Osteocyte (in vitro differentiated cells): ENCODE measurements at places on chromosomes 6 and 20.
A peak's percentile ranks its signal among the peaks of the same experiment; 100 is the strongest.

DNA sequence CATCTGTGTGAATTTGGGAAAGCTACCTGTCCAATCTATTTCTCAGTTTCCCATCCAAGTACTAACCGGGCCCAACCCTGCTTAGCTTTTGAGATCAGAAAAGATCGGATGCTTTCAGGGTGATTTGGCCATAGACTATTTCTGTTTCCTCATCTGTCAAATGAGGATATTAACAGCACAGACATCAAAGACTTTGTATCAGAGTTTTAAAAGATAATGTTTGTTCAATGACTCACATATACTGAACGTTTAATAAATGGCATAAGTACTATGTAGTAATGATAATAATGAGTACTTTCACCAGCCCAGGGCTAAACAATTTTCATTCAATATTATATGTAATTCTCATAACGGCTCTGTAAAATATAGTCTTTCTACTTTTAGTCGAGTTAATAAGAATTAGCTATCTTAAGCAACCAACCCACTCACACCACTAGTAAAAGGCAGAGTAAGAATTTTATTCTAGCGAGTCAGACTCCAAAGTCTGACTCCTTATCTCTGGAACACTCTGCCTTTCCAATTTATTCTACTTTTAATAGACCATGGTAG lies 216.5 kb downstream of the ARHGAP18 start:
- H3K4me1 ChIP-seq: peaks cover 45% of the 10 kb centered on the region
- H3K27me3 ChIP-seq: no peaks in the 10 kb centered on the region
- DNase-seq: no peak
- H3K36me3 ChIP-seq: no peaks in the 10 kb centered on the region
- H3K4me3 ChIP-seq: no peak overlapping the region

- no peaks in the 10 kb centered on the region for H3K36me3 ChIP-seq
- no peak for DNase-seq
- H3K27me3 ChIP-seq: peaks cover 3% of the 10 kb centered on the region
Measured at GRCh38 chr6:155400654-155400965, 55.0 kb downstream of the NOX3 start.

- no peak overlapping the region for H3K4me3 ChIP-seq
- no peak for DNase-seq
- H3K27ac ChIP-seq: no peak overlapping the region
- H3K27me3 ChIP-seq: no peaks in the 10 kb centered on the region
- H3K36me3 ChIP-seq: no peaks in the 10 kb centered on the region
- H3K4me1 ChIP-seq: no peaks in the 10 kb centered on the region
Measured at GRCh38 chr6:141532211-141532610, 600.5 kb upstream of the GJE1 start.

DNA sequence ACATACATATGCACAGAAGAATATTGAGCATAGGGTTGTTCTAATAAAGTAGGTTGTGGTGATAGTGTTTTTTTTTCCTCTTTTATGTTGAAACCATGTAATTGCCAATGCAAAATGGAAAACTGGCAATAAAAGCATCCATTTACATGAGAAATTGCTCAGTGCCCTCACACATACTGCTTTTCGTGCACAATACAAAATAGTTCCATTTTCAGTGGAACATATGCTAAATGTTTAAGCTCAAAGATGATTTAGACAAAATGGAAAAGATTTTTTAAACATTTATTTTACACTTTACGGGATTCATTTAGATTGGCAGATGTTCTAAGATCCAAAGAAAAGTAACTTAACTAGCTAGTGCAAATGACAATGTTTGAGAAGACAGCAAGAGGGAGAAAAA lies 678.1 kb upstream of the MANEA start:
- no peak overlapping the region for H3K4me3 ChIP-seq
- no peaks in the 10 kb centered on the region for H3K36me3 ChIP-seq

DNA sequence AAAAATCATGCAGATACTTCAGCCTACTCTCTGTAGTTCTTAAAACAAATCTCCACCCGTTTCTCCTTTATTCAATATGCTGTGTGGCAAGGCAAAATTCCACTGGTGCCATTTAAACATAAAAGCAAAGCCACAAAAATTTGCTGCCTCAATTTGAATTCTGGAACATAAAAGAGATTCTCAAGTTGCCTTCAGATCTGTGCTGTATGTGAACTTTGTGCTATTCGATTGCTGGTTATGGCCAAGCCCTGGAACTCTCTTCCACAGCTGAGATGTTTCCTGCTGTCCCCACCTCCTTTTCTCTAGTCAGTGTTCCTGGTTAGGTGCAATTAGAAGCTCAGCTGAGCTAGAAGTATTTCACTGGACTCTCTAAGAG lies 395.3 kb upstream of the BTBD3 start:
- no peak for DNase-seq
- peaks cover 22% of the 10 kb centered on the region for H3K4me1 ChIP-seq
- peaks cover 2% of the 10 kb centered on the region for H3K36me3 ChIP-seq
- H3K27me3 ChIP-seq: peaks cover 4% of the 10 kb centered on the region
- no peak overlapping the region for H3K4me3 ChIP-seq

DNA sequence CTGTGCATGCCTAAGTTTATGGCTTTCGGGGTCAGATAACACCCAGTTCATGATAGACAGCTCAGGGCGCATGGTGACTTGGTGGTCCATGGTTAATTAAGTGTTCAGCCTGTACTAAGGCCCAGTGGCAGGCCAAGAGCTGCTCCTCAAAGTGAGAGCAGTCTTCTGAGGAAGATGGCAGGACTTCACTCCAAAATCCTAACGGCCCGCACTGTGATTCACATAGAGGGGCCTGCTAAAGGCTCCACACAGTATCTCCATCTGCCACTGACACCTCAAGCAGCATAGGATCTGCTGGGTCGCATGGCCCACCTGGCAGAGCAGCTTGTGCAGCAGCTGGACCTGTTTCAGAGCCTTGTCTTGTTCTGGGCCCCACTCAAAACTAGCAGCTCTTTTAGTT lies 10.6 kb upstream of the CST7 start:
- peak; percentile 56 for DNase-seq
- no peak overlapping the region for H3K4me3 ChIP-seq
- H3K36me3 ChIP-seq: no peaks in the 10 kb centered on the region
- H3K27ac ChIP-seq: no peak overlapping the region
- H3K4me1 ChIP-seq: peaks cover 2% of the 10 kb centered on the region

DNA sequence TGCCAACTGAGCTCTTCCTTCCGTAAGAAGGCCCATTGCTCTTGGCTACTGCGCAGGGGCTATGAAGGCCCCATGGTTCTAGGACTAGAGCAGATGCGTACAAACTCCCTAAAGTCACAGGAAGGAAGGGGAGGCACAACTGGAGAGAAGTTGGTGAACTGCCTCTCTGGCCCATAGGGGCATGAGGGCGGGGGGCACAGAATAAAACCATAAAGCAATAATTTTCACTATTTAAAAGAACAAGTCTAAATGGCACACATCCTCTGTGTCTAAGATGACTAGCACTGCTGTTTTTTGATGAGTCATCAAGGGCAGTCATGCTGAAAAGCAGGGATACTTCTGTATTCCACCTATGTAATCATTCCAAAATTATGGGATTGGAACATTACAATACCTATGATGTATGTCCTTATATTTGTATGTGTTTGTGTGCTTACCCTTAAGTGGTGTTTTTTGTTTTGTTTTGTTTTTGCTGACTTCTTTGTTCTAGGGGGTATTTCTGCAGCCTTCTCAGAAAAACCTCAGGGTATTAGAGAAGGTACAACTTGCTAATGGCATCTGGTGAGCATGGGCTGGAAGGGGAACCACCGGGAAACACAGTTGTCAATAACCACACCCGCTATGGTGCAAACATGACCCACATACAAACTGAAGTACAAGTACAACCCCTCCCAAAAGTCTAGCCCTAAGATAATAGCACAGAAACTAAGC lies 36.9 kb downstream of the B4GALT5 start:
- H3K27me3 ChIP-seq: no peaks in the 10 kb centered on the region
- H3K36me3 ChIP-seq: no peaks in the 10 kb centered on the region
- peak overlapping the region; percentile 84 for H3K27ac ChIP-seq

- no peaks in the 10 kb centered on the region for H3K27me3 ChIP-seq
- no peak for DNase-seq
- peak overlapping the region; percentile 93 for H3K4me3 ChIP-seq
Measured at GRCh38 chr6:143451531-143451930, 926 bp downstream of the PEX3 start.

DNA sequence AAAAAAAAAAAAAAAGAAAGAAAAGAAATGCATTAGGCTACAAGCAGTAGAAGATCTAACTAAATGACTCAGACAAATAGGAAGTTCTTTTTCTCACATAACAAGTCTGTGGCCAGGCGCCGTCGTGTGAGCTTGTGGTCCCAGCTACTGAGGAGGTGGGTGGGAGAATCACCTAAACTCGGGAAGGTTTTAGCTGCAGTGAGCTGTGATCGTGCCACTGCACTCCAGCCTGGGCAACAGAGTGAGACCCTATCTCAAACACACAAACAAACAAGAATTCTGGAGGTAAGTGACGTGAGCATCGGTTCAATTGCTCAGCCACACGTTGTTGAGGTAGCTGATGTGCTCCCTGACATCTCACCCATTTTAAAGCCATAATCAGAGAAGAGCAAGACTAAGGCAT lies 37.9 kb upstream of the SLC23A2 start:
- peaks cover 19% of the 10 kb centered on the region for H3K4me1 ChIP-seq
- DNase-seq: no peak
- no peak overlapping the region for H3K27ac ChIP-seq
- peaks cover 3% of the 10 kb centered on the region for H3K27me3 ChIP-seq
- no peak overlapping the region for H3K4me3 ChIP-seq

- H3K4me3 ChIP-seq: no peak overlapping the region
- no peak for DNase-seq
- H3K4me1 ChIP-seq: no peaks in the 10 kb centered on the region
Measured at GRCh38 chr6:84568971-84569370, 195.4 kb downstream of the TBX18 start.

DNA sequence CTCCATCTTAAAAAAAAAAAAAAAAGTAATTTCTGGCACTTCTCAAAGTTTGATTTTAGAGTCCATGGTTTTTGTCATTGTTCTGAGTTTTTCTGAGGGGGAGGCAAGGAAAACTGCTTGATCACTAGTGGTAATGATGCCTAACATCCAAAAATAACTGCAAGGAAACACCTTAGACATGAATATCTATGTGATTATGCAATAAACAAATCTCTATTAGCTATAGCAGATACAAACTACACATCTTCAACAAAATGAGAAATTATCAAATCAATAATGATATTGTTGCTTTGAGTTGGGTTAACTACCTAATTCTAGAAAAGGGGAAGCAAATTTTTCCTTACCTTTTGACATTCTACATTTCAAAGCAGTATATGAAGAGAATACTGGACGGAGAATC lies 230.9 kb upstream of the JARID2 start:
- peaks cover 32% of the 10 kb centered on the region for H3K27me3 ChIP-seq
- no peaks in the 10 kb centered on the region for H3K4me1 ChIP-seq
- no peaks in the 10 kb centered on the region for H3K36me3 ChIP-seq
- H3K4me3 ChIP-seq: no peak overlapping the region
- H3K27ac ChIP-seq: no peak overlapping the region
- DNase-seq: no peak

GRCh38 chr6:148520109-148520841 lies 177.6 kb downstream of the SASH1 start:
- peak overlapping the region; percentile 91 for H3K27ac ChIP-seq
- no peaks in the 10 kb centered on the region for H3K27me3 ChIP-seq
- peaks cover 36% of the 10 kb centered on the region for H3K36me3 ChIP-seq

DNA sequence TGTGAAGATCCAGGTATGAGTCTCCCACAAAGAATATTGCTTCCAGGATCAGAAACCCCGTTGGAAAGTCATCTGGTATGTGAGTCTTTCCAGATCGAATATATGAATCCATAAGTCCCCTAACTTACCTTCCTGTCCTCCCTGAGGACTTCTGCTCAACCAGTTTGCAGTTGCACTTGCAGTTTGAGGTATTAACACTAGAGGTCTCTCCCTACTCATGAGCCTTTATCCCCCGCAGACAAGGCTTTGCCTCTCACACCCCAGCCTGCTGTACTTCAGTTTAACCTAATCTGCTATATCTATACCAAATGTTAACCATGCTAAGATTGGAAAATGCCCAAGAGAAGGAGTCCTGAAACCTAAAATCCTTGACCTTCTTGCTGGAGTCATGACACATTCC lies 135.3 kb upstream of the DEFB112 start:
- no peaks in the 10 kb centered on the region for H3K4me1 ChIP-seq
- H3K27me3 ChIP-seq: peaks cover 26% of the 10 kb centered on the region
- DNase-seq: no peak
- H3K27ac ChIP-seq: no peak overlapping the region
- no peaks in the 10 kb centered on the region for H3K36me3 ChIP-seq
- no peak overlapping the region for H3K4me3 ChIP-seq

- no peak overlapping the region for H3K27ac ChIP-seq
- peaks cover 36% of the 10 kb centered on the region for H3K4me1 ChIP-seq
- H3K4me3 ChIP-seq: no peak overlapping the region
- peaks cover 11% of the 10 kb centered on the region for H3K36me3 ChIP-seq
Measured at GRCh38 chr20:59948828-59949720, 8.9 kb downstream of the FAM217B start.

- no peak overlapping the region for H3K4me3 ChIP-seq
- H3K27me3 ChIP-seq: peaks cover 54% of the 10 kb centered on the region
Measured at GRCh38 chr6:159142531-159142930, 26.7 kb upstream of the FNDC1 start.

DNA sequence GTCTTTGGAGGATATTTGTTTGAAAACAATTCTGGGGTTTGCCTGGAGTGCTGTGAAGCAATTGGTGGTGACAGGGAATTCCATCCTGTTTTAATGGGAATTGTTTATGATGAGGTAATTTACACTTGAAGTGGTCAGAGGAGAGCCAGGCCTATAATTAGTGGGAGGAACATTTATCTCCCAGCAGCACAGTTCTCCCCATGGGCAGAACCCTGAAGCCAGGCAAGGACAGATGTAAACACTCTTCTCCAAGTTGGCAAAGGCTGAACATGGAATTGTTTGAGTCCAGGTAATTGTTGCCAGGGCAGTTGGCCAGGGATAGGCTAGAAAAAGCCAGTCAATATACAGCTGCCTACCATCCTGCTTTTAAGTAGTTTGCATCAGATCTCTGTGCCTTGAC lies 789.7 kb downstream of the FRK start:
- no peak for DNase-seq
- H3K27ac ChIP-seq: no peak overlapping the region
- H3K36me3 ChIP-seq: no peaks in the 10 kb centered on the region

DNA sequence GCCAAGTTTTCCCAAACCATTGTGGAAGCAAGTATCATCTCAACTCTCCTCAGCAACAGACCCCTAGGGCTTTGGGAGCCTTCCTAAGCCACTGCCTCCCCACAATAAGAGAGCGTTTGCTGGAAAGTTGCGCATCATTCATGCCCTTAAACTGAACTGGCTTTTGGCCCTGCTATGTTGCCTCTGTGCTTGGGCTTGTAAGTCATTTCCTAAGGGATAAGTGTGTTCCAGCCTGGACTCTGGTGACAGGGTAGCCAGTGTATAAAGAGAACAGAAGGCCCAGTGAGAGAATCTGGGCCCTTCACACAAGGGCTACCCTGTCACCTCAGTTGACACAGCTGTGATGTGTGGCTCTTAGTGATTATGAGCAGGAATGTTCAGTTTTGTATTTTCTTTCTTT lies 77.8 kb downstream of the COL9A1 start:
- H3K36me3 ChIP-seq: no peaks in the 10 kb centered on the region
- peaks cover 14% of the 10 kb centered on the region for H3K27me3 ChIP-seq
- no peaks in the 10 kb centered on the region for H3K4me1 ChIP-seq
- no peak overlapping the region for H3K4me3 ChIP-seq

DNA sequence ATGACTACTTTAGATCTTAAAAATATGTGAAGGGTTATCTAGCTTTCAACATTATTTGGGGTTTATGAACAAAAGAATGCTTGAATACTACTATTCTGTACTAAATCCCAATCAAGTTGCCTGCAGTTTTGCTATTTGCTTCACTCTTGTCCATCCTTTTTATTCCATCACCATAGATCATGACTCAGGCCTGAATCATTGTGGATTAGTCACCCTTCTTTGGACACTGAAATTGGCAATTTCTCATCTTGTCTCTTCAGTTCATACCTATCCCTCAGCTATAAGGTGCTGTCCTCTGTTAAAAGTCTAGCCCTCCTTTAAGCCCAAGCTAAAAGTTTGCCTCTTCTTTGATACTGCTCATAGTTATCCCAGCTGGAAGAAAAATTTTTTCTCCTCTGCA lies 199.1 kb downstream of the CENPW start:
- H3K4me1 ChIP-seq: no peaks in the 10 kb centered on the region
- no peak overlapping the region for H3K4me3 ChIP-seq
- no peaks in the 10 kb centered on the region for H3K36me3 ChIP-seq
